ENCODE measurements at places on chromosomes 4 and X.

GRCh38 chrX:40031911-40032310 is 65.8 kb downstream of the BCOR start:
- DNase-seq: no peak

DNA sequence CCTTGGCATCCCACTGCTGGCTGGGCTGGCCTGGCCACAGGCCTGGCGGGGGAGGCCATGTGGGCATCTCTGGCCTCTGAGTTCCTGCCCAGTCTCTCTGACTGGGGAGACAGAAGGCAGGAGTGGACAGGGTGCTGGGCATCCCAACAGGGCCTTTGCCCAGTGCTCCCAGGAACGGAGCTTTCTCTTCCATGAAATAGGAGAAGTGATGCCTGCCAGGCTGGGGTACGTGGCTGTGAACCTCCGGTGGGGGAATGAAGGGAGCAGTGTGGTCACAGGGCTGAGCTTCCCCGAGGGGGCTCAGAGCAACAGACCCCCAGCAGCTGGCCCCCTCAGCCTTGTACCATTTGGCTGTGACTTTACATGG is 40.4 kb upstream of the HMX1 start:
- no peak for DNase-seq

DNA sequence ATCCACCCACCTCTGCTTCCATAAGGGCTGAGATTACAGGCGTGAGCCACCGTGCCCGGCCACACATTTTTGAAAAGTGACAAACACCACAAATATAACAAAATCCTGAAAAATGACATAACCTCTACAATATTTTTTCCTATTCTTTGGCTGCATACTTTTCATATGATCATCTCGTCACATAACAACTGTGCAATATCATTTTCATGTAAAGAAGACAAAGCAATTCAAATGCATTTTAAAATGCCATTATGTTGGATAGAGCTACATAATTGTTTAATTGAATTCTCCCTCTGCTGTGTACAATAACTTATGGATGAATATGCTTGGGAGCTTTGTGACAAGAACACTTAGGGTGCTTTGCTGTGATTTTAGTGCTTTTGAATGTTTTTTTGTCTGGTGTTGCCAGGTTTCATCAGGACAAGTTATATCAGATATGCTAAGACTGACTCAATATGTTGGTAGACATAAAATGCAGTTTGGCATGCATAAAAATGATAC is 132.9 kb downstream of the CHIC2 start:
- no peak for DNase-seq

DNA sequence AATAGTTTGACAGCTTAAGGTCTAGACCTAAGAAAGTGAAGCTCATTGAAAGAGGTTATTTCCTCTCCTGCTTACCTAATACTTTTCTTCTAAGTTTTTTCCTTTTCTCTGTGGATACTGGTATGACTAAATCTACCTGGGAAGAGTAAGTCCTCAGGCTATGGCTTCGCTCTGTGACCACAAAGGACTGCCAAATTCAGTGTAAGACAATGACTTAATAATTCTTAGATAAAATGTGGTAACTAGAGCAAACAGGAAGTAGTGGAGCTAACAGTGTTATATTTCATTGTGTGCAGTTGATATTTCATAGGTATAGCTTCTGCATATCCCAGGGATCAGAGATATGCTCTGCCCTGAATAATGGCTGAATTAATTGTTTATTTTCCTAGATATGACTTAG is 418.9 kb downstream of the CCSER1 start:
- no peak for DNase-seq

GRCh38 chr4:182770996-182771514 is 146.1 kb downstream of the DCTD start:
- no peak for DNase-seq

GRCh38 chr4:26884486-26884988 is 23.9 kb downstream of the STIM2 start:
- peak; percentile 43 for DNase-seq

DNA sequence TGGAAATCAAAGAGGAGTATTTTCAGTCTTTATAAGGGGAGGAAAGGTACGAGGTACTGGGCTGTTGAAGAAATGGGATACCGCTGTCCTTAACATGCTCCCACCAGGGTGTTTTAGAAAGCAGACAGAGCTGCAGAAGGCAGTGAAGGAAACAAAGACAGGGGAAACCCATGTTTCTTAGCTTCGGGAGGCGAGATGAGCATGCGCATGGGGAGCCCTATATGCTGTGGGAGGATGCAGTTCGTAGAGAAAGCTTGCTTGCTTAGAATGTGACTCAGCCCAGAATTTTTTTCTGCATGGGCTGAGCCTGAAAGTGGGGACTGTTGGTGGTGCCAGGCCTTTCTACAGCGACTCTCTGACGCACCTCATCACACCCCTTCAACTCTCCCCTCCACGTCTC is 28.8 kb upstream of the SCOC start:
- no peak for DNase-seq

- no peak for DNase-seq
These were observed 17.8 kb upstream of the ARSJ start for GRCh38 chr4:113997206-113997605.

DNA sequence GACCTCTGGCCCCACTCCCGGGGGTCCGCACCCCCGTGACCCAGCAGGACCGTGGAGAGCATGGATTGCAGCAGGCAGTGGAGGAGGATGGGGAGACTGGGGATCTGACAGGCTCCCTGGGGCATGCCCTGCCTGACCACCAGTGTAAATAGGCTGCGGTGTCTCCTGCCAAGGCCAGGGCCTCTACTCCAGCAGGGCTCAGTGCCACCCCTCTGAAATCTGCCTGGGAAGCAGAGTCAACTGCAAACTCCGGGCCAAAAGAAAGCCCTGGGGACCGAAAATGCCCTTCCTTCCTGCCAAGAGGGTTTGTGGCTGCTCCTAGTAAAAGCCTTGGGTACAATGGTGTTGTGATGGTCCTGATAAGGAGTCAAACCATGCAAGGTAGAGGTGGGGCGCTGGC is 6.4 kb downstream of the ADRA2C start:
- no peak for DNase-seq

- DNase-seq: peak; percentile 15
These were observed 79.2 kb upstream of the CLCN4 start for GRCh38 chrX:10077425-10078188.

- DNase-seq: no peak
These were observed 48.2 kb downstream of the HADH start for GRCh38 chr4:108037884-108038283.

DNA sequence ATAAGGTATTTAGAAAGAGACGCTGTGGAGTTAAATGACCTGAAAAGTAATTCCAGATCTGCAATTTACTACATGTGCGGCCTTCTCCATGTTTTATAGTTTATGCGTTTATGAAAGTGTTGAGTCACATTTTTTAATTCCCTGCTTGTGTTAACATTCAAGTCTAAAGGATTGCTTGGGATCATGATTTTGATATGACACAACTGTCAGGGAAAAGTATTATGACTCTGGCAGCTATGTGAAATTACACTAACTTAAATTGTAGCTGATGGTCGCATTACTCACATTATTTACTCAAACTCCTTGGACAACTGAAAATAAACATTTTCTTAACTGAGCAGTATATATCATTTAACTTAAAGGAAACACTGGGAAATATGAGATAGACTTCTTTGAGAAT is 14.3 kb upstream of the GABRB1 start:
- DNase-seq: no peak

DNA sequence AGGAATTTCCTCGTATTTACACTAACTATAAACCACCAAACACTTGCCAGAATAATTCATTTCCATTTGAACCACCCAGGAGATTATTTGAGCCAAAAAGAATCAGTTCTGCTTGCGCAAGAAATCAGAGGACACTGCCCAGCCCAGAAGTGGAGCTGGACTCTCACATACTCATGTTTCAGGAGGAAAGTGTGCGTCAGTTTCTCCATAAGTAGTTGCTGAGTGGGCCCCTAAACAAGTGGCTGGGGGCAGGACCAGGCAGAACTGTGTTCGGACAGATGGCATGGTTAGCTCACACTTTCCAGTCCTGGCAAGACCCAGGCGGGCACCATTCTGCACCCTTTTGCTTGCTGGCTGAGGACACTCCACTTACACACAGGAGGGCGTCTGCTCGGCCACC is 38.8 kb downstream of the BTC start:
- no peak for DNase-seq

DNA sequence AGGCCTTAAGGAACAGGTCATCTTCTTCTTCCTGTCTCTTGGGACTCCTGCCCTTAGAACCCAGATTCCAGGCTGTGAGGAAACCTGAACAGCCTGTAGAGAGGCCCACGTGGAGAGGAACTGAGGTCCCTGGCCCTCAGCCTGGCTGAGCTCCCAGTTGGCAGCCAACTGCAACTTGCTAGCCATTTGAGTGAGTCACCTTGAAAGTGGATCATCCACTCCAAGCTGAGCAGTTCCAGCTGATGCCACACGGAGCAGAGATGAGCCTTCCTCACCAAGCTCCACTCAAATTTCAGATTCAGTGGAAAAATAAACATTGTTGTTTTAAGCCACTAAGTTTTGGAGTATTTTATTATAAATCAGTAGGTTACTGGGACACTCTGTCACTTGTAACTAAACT is 392.5 kb downstream of the BCOR start:
- peak; percentile 26 for DNase-seq

- DNase-seq: peak; percentile 31
These were observed 561 bp downstream of the IRAK1 start for GRCh38 chrX:154019061-154019621.

DNA sequence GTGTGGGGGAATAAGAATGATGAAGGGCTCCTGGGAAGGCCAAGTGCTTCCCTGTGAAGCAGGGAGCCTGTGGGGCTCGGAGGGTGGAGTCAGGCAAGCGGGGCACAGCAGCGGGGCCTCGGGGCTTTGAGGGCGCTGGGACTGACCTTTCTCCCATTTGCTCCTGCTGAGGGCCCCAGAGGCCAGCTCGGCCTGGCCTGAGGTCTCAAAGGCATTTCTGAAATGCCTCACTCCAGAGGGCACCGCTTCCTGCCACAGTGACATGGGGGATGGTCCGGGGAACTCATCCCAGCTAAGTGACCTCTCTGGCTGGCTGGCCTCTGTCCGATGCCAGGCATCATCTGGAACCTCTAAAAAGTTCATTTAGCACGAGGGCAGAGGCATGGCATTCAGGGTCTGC is 98.8 kb upstream of the STX18 start:
- DNase-seq: no peak

GRCh38 chrX:15747626-15748173 is 9.6 kb downstream of the CA5B start:
- no peak for DNase-seq

- no peak for DNase-seq
These were observed 178.3 kb downstream of the AFAP1 start for GRCh38 chr4:7761312-7761711.

- no peak for DNase-seq
These were observed 68.8 kb downstream of the TECRL start for GRCh38 chr4:64340218-64341110.

DNA sequence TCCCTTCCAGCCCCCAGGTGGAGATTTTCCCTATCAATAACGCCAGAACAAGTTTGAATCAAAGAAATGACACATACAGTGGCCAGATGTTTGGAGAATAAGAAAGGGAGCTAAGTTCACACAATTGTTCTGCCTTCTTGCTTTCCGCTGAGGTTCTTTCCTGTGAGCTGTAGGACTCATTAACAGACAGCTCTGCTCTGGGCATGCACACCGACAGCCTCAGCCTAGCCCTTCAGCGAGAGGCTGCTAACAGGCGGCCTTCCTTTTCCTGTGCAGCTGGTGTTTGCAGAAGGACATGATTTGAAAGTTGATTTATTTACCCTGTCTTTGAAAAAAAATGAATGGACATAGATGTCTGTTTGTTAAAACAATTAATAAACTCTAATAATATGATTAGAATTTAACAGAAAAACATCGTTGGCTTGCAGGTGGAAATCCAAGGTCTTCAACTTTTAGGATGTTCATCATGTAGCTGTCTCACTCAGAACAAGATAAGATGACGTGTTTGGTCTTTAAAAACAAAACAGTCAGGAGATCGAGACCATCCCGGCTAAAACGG is 183.3 kb downstream of the KDR start:
- DNase-seq: peak; percentile 52

DNA sequence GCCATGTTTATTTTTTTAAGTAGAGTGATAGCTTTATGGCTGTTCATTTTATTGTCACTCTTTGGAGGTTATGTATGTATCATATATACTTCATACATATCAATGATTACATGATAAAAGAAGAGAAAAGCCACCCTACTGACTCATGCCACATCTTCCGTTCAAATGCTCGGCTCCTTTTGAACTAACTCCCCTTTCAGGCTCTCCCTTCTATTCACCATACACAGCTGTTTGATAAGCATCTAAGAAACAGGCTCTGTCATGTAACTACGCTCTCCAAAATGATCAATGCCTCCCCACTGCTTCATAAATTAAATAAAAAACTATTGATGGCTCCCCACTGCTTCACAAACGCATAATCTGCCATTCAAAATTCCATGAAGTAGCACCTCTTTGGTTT is 89.4 kb downstream of the SEL1L3 start:
- DNase-seq: no peak

- peak; percentile 65 for DNase-seq
These were observed 1.5 kb upstream of the BCOR start for GRCh38 chrX:40099055-40099958.

DNA sequence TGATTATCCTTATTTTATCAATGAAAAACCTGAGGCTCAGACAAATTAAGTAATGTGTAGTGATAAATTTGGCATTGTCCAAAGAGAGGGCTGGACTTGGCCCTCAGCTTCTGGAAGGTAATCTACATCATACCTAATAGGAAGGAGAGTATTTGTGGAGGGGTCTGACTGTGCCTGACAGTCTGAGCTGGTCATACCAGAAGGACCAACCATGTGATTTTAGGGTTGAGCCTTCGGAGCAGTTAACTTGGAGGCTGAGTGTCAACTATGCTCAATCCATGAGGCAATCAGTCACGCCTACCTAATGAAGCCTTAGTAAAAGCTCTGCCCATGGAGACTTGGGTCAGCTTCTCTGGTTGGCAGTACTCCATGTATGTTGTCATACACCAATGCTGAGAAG is 136.4 kb downstream of the CPE start:
- DNase-seq: no peak

DNA sequence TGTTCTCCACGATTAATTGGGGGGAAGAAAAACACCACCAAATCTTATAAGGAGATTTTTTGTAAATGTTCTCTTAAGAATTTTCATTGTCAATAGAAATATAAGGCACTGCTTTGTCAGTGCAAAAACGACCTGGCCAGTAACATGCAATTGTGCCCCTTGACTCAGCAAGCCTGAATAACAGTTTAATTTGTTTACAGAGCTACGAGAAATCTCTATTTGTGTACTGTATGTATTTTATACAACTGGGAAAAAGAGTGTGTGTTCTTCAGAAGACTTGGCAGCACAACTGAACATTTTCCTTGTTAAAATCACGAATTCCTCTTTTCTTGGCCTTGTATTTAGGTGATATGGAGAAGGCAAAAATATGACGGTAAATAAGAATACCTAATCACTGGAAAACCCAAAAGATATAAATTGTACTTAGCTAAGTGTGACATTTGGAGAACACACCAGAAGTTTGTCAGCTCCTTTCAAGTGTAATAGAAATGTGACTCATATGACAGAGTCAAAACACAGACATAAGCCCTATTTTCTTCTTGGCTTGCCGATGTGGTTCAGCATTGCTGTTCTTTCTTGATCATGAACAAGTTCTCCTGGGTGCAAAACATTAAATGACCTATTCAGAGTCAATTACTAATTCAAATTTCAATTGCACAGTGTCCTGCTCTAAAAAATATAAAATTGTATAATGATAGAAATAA is 945.0 kb upstream of the INTU start:
- no peak for DNase-seq

GRCh38 chr4:5712517-5712916 is 1.5 kb downstream of the EVC start:
- DNase-seq: peak; percentile 43

- DNase-seq: no peak
These were observed 467.0 kb downstream of the PPARGC1A start for GRCh38 chr4:23422878-23423277.

All from activated CD8-positive, alpha-beta T cell treated with anti-CD3 and anti-CD28 coated beads for 36 hours (primary cell).